Left lobe of liver (tissue), 2 donors: ENCODE measurements at places on chromosomes 3 and 15. TPM values are rescaled to one million over a fixed set of nuclear protein-coding genes. Genes with fewer than 3 reads are reported as not detected.

The PLSCR5 gene
- not detected for total RNA-seq

The STXBP5L gene
- not detected for total RNA-seq

GRCh38 chr3:99409961-99410360 is 228.4 kb upstream of the COL8A1 start:
- DNase-seq = no peak

DNA sequence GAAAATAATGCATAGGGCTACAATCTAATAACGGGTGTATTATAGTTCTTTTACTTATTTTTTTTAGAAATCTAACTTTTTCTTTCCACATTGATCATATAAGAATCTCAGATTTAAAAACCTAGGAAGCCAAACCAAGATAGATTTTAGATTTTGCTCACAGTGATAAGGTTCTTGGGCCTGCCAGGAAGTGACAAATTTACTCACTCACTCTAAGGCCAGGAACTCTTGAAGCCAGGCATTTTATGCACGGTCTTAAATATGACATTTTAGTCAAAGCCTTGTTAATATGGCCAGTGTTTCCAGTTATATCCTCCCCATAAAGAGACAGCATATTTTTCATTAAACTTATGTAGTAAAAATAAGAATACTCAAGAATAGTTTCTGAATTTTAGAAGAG is 271.4 kb downstream of the SQOR start:
- no peak for DNase-seq

DNA sequence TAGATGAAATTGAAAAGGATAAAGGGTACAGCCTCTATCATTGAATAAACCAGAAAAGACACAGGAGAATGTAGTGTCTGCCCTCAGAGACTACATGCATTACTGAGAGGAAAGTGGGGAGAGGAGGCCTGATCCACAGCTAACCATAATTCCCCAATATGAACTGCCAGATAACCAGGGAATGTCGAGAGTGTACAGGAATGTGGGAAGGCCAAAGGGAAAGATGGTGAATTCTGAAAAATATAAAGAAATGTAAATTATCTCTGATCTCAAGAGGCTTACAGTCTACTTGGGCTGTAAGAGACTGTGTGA is 22.3 kb downstream of the MYO1E start:
- no peak for DNase-seq
